ENCODE measurements at places on chromosomes 5 and 9.

- no peak for DNase-seq
Observed at GRCh38 chr5:14502294-14502690, 79.3 kb upstream of the OTULINL start.

DNA sequence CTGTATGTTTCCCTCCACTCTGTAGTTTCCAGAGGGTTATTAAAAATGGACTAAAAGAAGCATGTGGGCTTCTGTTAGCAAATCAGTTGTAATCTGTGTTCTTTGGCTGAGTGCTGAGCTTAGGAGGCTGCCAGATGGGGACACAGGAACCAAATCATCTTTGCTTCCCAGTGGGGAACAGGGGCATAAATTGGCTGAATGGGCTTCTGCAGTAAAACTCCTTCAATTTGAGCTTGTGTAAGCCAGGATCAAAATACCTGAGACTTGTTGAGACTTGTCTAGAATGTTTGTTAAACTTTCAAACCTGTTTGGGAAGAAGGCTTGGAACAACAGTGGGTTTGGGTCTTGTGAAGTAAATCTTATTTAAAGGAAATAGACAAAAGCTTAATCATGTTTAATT lies 32.2 kb upstream of the TNFAIP8 start:
- DNase-seq, result no peak

GRCh38 chr9:87556039-87556438 lies 58.4 kb downstream of the DAPK1 start:
- DNase-seq, result no peak

DNA sequence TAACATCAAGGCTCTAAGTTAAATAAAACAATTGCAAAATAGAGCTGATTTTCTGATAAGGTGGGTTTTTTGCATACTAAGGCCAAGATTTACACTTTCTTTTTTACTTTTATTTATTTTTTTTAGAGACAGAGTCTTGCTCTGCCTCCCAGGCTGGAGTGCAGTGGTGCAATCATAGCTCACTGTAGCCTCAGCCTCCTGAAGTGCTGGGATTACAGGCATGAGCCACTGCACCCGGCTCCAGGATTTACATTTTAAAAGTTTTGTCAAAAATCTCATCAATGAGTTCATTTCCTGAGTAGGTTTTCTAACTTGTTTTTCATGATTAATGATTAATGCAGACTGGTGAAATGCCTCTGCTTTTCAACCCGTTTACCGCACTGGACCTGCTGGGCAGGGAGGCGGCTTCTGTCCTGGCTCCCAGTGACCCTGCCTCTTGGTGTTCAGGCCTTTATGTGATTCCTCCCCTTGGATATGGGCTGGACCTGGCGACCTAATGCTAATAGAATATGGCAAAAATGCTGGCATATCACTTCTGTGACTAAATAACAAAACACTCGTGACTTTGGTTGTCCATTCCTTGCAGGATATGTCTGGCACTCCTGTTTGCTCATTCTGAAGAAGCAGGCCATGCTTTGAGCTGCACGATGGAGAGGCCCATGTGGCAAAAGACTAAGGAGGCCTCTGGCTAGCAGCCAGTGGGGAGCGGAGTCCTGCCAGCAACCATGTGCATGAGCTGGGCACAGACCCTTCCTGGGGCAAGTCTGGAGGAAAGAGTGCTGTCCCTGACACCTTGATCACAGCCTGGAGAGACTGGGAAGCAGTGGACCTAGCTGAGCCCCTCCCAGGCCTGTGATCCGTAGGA lies 72.2 kb upstream of the PTCH1 start:
- DNase-seq, result no peak

DNA sequence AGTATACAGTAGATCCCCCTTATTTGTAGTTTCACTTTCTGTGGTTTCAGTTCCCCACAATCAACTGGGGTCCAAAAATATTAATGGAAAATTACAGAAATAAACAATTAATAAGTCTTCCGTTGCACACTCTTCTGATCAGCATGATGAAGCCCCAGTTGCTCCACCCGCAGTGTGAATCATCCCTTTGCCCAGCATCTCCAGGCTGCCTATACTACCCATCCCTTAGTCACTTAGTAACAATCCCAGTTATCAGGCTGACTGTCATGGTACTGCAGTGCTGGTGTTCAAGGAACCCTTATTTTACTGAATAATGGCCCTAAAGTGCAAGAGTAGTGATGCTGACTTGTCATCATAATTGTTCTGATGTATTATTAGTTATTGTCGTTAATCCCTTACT lies 28.9 kb downstream of the SHC3 start:
- no peak for DNase-seq

GRCh38 chr5:102855681-102856388 lies 100.7 kb downstream of the PAM start:
- no peak for DNase-seq

DNA sequence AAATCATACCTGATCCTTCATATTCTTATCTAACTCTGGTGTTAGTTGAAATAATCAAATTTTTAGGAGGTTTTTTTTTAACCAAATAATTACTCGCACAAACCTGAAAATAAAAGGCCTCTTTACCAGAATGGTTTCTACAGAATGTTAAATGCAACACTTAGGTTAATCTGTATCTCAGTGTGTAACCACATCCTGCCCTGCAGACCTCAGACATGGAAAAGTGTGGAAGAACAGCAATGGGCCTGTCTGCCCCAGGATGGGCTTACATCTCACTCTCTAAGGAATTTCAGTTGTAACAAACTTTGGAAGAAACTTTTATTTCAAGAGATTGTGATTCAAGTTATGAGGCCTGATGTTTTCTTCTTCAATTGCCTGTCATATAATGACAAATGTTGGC lies 32.5 kb upstream of the MIER3 start:
- peak; percentile 22 for DNase-seq

GRCh38 chr9:89502038-89502601 lies 4.2 kb upstream of the SEMA4D start:
- DNase-seq, result peak; percentile 69

DNA sequence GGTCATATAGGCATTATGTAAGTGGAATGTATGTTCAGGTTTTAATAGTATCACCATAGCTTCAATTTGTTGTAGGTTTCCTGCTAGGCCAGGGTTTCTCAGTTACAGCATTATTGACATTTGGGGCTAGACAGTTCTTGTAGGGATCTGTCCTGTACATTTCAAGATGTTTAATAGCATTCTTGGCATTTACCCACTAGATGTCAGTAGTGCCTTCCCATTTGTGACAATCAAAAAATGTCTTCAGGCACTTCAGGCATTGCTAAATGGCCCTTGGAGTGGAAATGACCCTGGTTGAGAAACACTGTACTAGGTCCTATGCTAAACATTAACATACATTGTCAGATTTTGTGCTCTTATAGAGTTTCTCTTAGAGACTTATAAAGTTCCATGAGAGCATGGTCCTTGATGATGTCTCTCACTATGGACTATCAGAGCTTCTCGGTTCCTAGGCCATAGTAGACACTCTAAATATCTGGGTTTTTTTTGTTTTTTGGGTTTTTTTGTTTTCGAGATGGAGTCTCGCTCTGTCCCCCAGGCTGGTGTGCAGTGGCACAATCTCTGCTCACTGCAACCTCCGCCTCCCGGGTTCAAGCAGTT lies 1.4 kb downstream of the KIF20A start:
- peak; percentile 72 for DNase-seq

DNA sequence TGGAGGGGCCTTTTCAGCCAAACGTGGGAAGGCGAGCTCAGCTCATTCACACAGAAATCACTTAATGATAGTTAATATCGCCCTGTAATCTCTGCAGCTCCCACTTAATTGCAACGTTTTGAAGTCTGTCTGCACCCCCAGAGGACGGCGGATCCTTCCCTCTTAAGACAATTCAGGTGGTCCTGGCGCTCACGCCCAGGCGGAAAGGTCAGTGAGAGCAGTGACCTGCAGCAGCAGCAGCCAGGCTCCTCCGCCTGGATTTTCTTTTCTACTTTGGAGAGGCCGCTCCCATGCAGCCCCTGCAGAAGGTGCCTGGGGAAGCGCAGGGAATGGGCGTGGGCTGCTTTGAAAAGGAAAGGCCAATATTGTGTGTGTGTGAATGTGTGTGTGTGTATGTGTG lies 400.9 kb upstream of the IRX1 start:
- no peak for DNase-seq

DNA sequence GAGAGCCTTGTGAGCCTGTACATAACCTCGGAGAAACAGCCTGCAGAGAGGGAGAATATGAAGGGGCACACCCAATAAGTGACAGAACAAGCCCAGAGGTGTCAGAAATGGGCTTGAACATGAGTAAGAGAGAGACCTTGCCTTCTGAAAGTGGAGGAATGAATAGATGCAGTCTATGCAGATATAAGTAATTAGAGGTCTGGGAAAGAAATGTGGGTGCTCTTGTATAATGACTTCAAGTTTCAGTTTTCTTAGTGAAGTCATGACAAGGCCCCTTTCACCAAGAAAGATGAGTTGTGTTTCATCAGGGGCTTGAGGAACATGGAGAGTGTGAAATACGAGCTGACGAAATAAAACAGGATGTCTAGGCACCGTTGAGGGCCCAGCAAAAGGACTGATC lies 15.1 kb downstream of the GRAMD2B start:
- DNase-seq, result peak; percentile 66

DNA sequence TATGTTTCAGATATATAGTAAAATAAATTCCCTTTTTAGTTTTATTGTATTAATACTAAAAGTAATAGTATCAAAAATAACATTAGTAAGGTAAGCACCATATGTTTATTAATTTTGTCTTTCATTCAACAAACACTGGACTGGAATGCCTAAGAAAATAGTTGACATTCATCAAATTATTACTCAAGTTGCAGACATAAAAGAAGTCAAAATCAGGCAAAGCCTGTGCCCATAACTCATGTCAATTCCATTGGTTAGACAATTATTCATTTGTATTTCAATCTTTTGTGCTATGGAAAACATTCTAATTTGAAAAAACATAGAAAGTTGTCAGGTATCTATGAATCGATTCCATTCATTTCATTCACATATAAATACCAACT lies 158.9 kb downstream of the CEMIP2 start:
- DNase-seq, result no peak

DNA sequence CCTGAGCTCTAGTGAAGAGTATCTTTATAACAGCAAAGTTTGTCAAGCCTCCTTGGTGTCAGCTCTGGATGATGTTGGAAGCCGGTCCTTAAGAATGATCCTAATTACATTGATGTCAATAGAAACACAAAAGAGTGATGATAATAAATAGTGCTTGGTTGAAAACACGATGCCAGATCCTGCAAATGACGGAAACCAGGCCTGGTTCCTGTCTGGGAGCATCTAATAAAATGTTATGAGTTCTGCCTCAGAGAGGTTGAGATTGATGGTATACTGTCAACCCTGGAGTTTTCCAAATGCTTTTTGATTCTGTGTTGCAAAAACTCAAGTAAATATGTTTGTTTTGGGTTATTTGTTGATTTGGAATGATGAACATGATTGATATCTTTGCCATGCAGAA lies 23.3 kb downstream of the HMHB1 start:
- DNase-seq, result no peak

- DNase-seq, result no peak
Observed at GRCh38 chr5:65809817-65810531, 88.0 kb downstream of the NLN start.

- DNase-seq, result no peak
Observed at GRCh38 chr9:72623156-72623555, 101.7 kb downstream of the TMC1 start.

GRCh38 chr5:96330530-96331140 lies 102.4 kb downstream of the PCSK1 start:
- no peak for DNase-seq

DNA sequence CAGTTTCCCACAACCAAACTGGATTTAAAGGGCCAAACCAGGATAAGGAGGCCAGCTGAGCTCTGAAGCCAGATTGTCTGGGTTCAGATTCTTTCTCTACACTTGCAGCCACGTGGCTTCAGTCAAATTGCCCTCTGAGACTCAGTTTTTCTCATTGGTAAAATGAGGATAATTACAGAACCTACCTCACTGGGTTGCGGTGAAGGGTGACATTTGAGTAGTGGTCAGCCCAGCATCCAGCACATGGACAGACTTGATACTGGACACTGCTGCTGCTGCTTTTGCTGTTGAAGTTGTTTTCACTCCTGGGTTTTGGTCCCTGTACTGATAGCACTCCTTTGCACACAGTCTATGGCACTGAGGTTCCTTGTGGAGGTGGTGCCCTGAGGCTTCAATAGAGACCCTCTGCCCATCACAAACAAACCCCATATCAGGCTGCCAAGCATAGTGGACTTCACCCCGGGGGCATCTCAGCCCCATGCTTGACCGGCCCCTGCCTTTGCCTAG lies 25.7 kb upstream of the CDKN2AIPNL start:
- no peak for DNase-seq

- no peak for DNase-seq
Observed at GRCh38 chr9:120866651-120867050, 10.3 kb downstream of the PHF19 start.

- DNase-seq, result no peak
Observed at GRCh38 chr9:69857131-69857530, 36.5 kb downstream of the CFAP95 start.

- no peak for DNase-seq
Observed at GRCh38 chr5:67115246-67115645, 81.4 kb downstream of the CD180 start.

GRCh38 chr9:38062106-38062497 lies 6.9 kb downstream of the SHB start:
- no peak for DNase-seq

GRCh38 chr9:129774791-129775447 lies 22.1 kb upstream of the PTGES start:
- DNase-seq, result no peak

DNA sequence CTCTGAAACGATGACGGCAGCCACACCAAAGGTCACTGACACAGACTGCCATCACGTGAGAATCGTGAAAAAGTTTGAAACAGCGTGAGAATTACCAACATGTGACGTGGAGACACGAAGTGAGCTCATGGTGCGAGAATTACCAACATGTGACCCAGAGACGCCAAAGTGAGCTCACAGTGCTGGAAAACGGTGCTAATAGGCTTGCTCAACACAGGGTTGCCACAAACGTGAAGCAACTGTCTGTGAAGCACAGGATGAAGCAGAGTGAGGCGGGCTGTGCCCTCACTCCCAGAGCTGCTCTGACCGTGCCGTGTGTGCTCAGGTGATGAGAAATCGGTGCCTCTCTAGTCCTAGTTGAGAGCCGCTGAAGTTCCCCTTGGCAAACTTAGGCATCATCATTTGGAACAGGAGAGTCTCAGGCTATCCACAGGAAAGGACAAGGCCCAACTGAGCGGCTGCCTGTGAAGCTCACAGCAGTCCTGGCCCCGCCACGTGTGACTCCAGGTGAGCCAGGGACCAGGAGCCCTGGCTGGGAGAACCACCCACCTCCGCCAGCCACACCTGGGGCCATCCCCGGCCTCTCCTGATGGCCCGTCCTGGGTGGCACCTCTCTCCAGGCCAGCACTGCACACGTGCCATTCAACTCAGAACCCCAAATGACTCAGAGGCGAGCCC lies 29.8 kb upstream of the SLC6A3 start:
- no peak for DNase-seq

DNA sequence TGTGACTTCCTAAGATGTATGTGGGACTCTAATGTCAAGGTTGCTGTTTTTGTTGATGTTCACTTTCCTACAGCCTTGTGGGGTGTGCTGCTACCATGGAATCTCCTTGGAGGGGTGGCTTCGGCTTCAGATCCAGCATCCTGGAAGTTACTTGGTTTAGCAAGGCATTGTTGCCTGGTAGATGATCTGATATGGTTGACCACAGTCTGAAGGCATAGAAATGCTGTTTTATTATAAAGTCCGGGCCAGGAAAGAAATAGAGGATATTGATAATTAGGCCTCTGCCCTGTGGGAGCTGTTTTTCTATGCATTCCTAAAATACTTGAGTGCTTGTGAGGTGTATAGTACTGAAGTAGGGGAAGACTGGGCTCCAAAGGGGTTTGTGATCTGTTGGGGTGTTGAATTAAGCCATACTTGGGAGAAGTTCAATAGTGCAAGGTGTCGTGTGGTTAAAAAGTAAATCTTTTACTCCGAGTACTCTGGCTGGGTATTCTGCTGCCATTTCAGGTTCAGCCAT lies 27.3 kb upstream of the CREBRF start:
- DNase-seq, result no peak

Measured in activated CD4-positive, alpha-beta T cell treated with anti-CD3 and anti-CD28 coated beads, Interleukin-2, Interleukin-4, amounts not matched to agents 100 ng/mL and 50 ng/mL, durations not matched to agents 16 hours and 8 hours (primary cell).